ENCODE measurements at places on chromosomes 1 and 21.
A peak's percentile ranks its signal among the peaks of the same experiment; 100 is the strongest.

DNA sequence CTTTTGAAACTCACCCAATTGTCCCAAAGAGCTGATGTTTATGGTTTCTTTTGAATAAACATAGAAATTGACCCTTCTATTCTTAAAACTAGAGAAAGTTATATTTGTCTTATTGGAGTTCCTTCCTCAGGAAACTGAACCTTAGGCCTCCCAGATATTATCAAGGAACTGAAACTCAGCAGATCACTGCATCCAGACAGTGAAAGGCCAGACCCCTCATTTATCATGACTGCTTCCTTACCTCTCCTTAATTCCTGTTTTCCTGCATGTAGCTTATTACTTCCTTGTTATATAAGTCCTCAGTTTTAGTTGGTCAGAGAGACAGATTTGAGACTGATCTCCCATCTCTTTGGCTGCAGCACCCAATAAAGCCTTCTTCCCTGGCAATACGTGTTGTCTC, 27.5 kb downstream of the SLC22A15 start:
- DNase-seq: peak; percentile 16

DNA sequence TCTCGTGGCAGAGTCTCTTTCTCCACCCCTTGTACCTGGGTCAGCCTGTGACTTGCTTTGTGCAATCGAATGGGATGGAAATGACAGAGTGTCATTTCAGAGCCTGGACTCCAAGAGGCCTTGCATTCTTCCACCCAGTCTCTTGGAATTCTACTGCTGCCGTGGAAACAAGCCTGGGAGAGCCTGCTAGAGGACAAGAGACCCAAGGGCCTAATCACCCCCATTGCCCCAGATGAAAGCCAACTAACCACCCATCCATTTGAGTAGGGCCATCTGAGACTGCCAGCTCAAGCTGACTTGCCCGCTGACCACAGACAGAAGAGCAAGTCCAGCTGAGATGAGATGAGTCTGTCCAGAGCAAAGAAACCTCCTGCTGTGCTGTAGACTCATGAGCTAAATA, 201.6 kb downstream of the PTPRU start:
- DNase-seq: no peak

DNA sequence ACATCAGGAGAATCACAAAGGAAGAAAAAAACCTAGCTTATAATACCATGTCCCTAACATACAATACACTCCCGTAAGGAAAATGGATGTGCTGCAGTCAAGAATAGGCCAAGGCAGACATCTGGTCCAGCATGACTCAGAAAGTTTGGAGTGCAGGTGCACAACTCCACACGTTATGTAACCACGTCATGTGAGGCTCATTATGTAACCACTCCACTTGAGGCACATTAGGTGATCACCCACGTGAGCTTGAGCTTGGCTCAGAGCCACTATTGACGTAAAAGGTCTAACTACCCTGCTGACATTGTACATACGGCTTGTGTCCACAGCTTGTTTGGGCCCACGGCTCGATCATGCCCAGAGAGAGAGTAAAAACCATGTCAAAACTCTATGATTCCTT, 99.8 kb upstream of the C1orf21 start:
- no peak for DNase-seq

- DNase-seq: no peak
Measured at GRCh38 chr1:53625049-53625448, 113.9 kb downstream of the GLIS1 start.

DNA sequence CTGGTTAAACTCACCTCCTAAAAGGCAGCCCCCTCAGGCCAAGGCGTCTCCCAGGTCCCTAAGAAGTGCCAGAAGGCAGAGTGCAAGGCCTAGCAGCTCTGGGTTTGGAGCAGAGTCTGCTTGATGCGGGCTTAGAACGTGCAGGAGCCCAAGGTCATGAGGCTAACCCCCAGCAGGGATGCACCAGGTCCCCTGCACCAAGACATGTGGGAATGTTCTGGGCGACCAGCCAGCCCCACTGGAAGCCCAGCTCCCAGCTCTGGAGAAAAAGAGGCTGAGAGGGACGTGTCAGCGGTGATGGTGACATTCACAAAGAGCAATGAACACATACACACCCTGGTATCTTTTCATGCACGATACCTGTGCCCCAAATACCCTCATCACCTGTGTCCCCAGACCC, 5.1 kb downstream of the LRRN2 start:
- DNase-seq: no peak

GRCh38 chr21:44758141-44758561, 43.5 kb downstream of the UBE2G2 start:
- DNase-seq: no peak

- no peak for DNase-seq
Measured at GRCh38 chr1:153057375-153057774, at the start of gene SPRR2A. SPRR2A (minus strand) TSS chr1:153057512; CDS start chr1:153056735, 777 bp downstream.

GRCh38 chr21:26732432-26733221, 112.6 kb downstream of the ADAMTS1 start:
- DNase-seq: no peak

DNA sequence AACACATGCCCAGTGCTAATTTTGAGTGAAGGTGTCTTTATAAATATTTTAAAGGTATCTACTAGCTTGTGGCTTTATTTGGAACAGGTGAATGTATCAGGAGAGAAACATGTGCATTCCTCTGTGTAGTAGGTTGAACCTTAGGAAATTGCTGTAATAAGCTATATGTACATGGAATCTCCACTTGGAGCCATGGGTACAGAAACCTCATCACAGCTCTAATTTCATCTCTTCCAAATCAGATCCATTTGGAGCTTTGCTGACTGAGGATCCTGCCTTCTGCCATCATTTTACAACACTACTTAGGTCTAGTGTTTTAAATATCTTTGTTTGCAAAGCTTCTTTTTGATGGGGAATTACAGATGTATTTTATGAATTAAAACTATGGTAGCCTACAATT, 2.1 kb downstream of the KCNK2 start:
- no peak for DNase-seq

DNA sequence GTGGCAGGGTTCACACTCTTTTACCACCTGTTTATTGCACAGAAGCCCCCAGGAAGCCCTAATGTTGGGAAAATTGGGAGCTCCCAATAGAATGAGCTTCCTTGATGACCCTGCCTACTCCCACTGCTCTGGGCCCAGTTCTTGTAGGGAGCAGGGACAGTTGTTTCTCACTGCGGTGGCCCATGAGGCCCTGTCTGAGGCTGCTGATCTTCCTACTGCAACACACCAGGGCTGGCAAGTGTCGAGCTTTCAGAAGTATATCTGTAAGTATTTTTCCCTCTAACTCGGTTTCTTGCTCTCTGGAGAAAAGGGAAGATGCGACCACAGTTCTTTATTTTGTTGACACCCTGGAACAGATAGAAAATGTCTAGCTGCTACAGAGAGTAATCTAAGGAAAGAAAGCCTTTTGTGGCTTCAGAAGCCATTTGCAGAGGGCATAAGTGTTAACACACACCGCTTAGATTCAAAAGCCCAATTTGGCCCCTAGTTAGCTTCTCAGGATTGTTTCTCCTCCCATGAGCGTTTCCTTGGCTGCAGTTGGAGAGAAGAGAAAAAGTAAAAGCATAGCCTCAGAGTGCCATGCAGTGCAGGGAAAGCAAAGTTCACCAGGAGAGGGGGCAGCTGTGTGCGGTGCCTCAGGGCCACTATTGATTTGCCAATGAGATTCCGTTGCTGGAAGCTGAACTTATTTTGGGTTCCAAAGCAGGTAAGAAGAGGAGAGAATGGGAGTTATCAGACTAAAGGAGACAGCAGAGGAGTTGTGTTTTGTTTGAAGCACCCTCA, 102.6 kb downstream of the SELENOF start:
- DNase-seq: no peak

GRCh38 chr1:66357478-66358197, 176.3 kb upstream of the SGIP1 start:
- DNase-seq: no peak

- no peak for DNase-seq
Measured at GRCh38 chr1:53543130-53543777, 84.1 kb downstream of the DMRTB1 start.

DNA sequence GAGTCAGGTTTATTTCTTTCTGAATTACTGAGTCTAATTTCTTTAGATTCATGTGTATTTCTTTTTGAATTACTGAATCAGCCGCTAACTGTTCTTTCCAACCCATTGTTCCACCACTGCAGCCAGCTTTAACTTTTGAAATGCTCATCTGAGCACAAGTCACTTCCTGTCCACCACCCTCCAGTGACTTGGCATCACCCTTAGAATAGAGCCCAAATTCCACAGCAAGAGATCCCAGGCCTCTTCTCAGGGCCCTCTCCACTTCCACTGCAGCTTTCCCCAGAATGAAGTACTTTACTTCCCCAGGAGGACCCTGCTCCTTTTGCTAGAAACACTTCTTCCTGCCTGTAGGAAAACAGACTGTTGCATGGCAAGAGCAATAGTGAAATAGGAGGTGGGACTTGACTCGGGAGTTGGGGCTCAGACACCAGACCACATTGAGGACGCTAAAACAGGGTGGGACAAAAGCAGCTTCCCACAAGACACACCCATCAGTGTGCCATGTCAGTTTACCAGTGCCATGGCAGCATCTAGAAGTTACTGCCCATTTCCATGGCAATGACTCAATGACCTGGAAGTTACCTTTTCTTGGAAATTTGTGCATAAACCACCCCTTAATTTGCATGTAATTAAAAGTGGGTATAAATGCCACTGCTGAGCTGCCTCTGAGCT, 56.5 kb upstream of the ADAR start:
- DNase-seq: no peak

GRCh38 chr1:85663382-85663781, 44.9 kb downstream of the ZNHIT6 start:
- no peak for DNase-seq

DNA sequence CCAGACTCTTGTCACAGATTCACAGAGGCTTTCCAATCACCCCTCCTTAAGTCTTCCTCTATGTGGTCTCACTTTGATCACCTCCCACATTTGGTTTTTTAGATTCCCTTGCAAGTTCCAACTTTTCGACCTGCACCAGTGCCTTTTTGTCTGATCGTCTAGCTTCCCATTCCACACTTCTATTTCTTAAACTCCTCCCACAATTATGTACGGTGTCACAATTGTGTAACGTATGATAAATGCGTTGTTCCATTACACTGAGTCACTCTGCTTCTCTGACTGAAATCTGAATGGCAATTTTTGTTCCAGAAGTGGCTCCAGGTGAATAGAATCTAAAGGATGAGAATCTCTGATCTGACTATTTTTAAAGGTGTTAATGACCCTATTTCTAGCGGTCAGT, 320.1 kb downstream of the LMX1A start:
- DNase-seq: no peak

GRCh38 chr21:25750085-25750484, 15.3 kb downstream of the GABPA start:
- no peak for DNase-seq

- DNase-seq: no peak
Measured at GRCh38 chr21:29007810-29008209, 11.3 kb downstream of the RWDD2B start.

DNA sequence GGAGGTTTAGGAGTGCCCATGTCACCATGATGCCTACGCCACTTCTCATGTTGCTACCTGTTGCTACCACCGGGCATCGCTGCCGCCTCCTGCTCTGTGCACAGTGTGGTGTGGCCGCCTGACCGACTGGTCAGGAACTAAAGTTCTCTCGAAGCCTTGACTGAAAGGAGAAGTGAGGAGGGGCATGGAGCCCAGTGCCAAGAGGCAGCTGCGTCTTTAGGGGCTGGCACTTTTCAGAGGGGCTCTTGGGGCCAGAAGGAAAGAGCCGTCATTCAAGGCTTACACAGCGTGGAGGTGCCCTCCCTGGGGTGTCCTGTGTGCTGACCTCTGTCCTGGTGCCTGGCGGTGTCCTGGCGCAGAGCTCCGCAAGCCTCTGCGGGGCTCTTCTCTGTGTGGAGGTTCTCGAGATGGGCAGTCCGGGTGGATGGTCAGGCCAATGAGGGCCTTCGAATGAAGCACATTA, 57.2 kb downstream of the ADARB1 start:
- no peak for DNase-seq

DNA sequence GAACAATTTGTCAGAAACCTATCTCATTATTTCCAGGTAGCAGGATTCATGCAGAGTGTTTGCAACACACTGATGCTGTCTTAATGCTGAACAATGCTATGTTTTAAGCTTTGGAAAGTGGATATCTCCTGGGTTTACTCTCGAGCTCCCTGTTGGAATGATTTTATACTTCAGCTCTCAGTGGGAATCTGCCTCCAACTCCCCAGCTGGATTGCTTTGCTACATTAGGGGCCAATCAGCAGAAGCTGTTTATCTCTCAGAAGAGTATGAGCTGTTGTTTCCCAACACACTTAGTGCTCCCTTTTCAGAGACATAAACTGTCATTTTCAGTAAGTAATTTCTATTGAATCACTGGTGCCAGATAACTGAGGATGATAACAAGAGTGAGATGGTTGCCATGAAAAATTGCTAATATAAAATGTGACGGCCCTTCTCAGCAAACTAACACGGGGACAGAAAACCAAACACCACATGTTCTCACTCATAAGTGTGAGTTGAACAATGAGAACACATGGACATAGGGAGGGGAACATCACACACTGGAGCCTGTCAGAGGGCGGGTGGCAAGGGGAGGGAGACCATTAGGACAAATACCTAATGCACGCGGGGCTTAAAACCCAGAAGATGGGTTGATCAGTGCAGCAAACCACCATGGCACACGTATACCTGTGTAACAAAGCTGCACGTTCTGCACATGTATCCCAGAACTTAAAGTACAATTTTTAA, 265.9 kb upstream of the RUNX1 start:
- DNase-seq: no peak

DNA sequence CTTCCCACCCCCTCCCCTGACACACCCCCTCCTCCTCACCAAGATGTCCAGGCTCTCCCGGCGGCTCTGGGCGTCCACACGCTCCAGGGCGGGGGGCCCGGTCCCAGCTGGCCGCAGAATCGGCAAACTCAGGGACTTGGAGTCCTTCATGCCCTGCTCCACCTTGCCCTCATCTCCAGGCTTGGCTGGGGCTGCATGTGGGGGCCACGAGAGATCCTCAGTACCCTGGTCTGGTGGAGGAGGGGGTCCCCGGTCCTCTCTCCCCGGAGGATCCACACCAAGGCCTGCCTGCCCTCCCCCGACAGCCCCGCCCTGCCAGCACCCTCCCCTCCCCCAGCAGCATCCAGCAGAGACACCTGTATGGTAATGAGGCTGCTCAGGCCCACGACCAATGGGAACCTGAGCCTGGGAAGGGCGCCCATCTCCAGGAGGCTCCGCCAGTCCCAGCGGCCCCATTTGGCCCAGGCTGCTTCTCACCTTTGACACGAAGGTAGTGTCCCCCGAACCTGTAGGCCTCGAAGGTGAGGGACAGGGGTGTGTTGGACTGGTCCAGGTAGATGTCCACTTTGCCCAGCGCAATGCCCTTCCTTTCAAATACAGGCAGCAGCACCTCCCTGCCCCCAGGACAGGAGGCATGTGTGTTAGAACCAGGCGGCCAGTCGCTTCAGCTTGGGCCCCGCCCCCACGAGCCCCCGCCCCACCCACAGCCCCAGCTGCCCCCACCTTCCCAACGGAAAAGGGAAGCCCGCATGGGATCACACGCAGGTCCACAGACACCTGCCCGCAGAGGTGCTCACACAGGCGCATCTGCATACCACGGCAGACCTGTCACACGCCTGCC, 8.2 kb upstream of the TNFRSF25 start:
- no peak for DNase-seq

DNA sequence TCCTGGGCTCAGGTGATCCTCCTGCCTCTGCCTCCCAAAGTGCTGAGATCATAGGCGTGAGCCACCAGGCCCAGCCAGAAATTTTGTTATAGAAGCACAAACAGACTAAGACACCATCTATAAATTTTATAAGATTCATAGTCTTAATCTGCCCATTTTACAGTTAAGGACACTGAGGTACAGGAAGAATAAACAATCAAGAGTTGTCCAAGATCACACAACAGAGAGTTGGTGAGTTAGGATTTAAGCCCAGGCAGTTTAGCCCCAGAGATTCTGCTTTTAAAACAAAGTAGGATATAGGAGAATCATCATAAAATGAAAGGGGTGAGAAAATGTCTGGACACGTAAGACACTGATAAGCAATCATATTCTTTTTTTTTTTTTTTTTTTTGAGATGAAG, 6.8 kb downstream of the TEX46 start:
- DNase-seq: no peak
